Stimulated activated CD4-positive, alpha-beta T cell treated with anti-CD3 and anti-CD28 coated beads, Interleukin-1b, Interleukin-23, amount 100 ng/mL, for 1 hour (primary cell): ENCODE measurements at places on chromosomes 4 and X.

DNA sequence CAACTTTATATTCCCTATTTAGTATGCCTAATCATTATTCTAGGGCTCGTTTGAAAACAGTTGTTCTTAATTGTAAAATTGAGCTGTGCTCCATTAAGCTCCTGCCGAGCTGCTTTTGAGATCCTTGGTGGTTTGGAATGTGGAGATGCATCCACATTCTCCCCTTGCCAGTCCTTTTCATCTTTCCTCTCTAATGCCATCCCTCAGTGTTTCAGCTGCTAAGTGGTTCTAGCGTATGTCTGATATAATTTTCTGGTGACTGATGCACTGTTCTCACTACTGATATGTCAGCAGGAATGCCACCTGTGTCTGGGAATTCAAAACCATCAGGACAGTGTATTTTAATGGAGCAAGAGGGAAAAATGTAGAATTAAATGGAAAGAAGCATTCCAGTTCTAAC, 1085.0 kb downstream of the CCSER1 start:
- no peak for DNase-seq

DNA sequence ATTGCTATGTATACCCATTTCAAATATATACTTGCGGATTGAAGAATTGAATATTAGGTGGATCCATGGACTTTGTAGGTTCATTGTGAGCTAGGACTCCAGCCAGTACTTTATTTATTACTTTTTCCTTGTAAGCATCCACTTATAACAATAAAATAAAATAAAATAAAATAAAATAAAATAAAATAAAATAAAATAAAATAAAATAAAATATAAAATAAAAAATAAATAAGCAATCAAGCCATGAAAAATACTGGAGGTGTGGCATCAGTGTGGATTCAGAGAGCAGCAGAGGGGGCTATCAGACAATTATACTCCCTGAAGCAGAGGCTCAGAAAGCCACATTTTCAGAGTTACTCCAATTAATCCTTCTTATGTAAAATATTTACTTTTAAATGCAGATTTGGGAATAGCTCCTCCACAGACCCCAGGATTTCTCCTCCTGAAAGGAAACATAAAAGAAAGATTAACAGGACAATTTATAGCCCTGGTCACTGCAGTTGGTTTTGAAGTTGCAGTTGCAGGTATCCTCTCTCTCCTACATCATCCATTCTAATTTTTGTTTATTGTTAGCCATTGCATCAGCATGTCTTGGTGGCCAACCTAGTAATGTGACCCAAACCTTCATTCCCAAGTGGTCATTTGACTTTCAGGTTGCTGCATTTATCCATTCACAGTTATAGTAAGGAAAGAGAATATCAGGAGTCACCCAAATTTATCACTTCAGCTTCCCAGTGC, 2025.2 kb upstream of the IGFBP7 start:
- DNase-seq = no peak

DNA sequence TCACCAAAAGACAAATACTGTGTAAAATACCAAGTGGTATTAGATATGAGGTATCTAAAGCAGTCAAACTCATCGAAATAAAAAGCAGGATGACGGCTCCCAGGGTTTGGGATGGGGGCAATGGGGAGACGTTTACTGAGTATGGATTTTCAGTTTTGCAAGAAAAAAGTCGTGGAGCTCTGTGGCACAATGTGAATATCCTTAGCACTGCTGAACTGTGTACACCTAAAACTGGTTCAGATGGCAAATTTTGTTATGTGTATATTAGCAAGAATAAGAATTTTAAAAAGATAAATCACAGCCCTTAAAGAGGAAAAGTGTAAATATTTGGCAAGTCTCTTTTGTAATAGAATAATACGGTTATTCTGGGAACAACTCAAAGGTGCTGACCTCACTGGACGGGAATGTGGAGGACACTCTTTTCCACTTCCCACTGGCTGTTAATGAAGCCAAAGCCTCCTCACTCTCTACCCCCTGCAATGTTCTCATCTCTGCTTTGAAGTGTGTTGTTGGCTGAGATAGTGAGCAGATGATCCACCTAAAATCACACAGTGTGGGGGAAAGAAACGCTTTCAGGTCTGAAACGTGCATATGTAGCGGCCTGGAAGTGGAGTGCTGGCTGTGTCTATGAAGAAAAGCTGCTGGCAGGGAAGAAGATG, 49.2 kb downstream of the SEL1L3 start:
- no peak for DNase-seq

GRCh38 chr4:10622728-10623127, 61.8 kb downstream of the CLNK start:
- no peak for DNase-seq

DNA sequence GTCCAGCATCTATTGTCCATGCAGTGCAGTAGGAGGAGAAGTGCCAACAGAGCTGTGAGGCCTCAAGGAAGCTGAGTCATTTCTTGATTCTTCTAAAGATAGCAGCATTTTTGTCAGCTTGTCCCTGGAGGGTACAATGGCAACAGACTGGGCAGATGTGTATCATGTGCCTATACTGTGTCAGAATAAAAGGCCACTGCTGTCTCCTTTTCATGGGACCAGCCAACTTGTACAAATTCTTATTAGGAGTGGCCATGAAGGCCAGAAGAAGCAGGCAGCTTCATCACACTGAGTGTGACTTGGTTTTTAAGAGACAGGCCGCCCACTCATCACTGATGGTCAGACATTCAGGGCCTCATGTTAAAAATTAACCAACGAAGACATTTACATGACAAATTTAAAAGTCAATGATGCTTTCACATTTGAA, 185.0 kb upstream of the FAM241A start:
- DNase-seq = no peak

GRCh38 chr4:65923616-65924015, 253.3 kb upstream of the EPHA5 start:
- DNase-seq = no peak

DNA sequence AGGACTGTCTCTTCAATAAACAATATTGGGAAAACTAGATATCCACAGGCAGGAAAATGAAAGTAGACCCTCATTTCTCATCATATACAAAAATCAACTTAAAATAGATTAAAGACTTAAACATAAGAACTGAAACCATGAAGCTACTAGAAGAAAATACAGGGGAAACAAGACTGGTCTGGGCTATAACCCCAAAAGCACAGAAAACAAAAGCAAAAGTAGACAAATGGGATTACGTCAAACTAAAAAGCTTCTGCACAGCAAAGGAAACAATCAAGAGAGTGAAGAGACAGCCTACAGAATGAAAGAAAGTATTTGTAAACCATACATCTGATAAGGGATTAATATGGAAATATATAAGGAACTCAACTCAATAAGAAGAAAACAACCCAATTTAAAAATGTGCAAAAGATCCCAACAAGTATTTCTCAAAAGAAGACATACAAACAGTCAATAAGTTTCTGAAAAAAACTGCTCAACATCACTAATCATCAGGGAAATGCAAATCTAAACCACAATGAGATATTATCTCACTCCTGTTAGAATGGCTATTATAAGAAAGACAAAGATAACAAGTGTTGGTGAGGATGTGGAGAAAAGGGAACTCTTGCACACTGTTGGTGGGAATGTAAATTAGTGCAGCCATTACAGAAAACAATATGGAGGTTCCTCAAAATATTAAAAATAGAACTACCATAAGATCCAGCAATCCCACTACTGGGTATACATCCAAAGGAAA, 325.3 kb upstream of the RASGEF1B start:
- DNase-seq = no peak
